ENCODE measurements at places on chromosomes 6 and 20.

DNA sequence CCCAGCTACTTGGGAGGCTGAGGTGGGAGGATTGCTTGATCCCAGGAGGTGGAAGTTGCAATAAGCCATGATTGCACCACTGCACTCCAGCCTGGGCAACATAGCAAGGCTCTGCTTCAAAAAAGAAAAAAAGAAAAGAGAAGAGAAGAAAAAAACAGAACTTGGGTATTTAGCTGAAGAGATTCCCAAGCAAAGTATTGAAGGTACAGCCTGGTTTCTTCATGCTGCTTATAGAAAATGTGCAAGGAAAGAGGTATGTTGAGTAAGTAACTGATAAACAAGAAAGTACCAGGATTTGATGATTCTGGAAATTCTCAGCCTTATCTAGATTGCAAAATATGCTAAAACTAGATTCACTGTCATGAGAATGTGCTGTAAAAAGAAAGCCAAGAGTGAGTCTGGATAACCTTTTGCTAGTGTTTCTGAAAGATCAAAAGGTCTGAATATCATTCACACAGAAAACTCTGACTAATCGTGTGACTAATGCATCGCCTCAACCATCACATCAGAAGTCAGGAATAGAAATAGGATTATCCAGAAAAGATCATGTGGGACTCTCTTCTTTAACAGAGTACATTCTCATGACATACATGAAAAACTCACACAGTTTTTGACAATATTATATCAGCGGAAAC lies 32.4 kb upstream of the NOP56 start:
- DNase-seq, result peak; percentile 60

DNA sequence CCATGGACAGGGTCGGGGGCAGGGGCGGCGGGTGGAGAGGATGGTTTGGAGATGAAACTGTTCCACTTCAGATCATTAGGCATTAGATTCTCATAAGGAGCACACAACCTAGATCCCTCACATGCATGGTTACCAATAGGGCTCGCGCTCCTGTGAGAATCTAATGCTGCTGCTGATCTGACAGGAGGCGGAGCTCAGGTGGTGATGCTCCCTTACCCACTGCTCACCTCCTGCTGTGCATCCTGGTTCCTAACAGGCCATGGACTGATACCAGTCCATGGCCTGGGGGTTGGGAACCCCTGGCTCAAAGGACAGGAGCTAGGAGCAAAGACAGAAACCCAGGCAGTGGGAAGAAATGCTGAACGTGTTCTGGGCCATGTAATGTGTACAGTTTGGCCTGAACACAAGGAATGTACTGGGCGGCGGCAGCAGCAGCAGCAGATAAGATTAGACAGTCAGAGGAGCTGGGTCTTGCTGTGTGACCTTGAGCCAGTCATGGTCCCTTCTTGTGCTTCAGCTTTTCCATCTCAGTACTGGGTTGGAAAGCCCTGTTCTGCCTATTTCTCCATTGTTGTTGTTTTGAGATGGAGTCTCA lies 4.7 kb upstream of the SPAG4 start:
- DNase-seq, result no peak

DNA sequence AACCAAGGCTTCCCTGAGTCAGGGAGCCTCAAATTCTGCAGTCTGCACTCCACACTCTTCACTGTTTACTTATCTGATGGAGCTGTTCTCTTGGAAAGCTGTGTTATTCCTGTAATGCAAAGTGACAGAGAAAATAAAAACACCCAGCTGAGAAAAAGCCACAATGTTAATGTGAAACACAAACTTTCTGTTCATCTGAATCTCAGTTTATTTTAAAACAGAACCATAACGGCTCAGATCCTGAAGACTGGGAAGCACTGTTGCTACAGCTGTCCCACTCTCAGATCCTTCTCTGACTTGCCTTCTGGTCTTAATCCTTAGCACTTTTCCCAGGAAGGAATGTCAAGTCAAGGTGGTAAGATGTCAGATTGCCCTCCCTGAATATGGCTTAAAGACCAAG lies 736.6 kb downstream of the DHX35 start:
- no peak for DNase-seq

DNA sequence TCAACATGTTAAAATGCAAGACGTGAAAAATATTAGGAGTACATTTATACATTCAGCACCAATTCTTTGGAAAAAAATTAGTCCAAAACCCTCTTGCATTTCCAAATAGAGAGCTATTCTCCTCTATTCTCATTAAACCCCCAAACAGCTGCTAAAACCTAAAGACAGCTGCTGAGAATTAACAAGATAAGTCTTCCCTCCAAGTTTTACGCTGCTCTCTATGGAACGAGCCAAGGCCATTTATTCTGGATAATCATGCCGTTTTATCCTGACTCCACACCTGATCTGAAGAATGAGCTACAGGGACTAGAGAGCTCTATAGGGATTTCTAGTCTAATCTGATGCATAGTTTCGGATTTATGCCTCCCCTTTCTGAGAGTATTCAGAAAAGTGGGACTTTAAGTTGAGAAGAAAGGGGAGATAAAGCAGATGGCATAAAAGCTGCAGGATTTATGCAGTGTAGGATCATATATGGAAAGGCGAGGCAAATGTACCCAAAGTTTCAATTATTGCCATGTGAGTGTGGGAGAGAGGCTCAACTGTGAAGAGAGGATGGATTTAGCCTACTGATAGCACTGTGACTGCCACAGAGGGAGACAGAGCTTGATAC lies 64.7 kb upstream of the HS3ST5 start:
- no peak for DNase-seq

- peak; percentile 100 for DNase-seq
These were observed 58.6 kb upstream of the SNX9 start for GRCh38 chr6:157764178-157765068.

GRCh38 chr6:14671261-14671681 lies 553.7 kb downstream of the CD83 start:
- DNase-seq, result peak; percentile 77

GRCh38 chr20:56554869-56555268 lies 21.8 kb downstream of the FAM209B start:
- DNase-seq, result peak; percentile 96

DNA sequence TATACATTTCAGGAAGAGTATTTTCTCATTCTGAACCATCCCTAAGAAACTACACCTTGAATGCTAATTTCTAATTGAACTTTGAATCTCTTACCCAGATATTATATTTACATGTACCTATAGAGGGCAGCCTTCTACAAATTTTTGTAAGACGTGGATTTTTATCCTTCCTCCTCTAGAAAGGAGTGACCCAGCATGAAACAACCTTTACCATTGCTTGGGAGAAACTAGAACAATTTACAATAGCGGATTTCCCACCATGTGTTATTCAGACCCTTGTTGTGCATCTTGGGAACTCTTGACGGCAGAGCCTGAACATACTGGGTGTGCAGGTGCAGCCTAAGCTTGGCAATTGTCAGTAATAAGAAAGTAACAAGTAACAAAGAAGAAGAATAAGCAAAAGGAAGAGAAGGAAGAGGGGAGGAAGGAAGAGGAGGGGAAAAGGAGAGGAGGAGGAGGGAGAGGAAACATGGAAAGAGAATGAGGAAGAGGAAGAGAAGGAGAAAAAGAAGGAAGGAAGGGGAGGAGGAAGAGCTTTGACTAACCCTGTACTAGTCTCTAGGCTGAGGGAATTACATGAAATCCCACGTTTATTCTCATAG lies 10.8 kb upstream of the TAAR1 start:
- peak; percentile 11 for DNase-seq

- DNase-seq, result peak; percentile 14
These were observed 150.1 kb downstream of the DHX35 start for GRCh38 chr20:39112178-39112743.

DNA sequence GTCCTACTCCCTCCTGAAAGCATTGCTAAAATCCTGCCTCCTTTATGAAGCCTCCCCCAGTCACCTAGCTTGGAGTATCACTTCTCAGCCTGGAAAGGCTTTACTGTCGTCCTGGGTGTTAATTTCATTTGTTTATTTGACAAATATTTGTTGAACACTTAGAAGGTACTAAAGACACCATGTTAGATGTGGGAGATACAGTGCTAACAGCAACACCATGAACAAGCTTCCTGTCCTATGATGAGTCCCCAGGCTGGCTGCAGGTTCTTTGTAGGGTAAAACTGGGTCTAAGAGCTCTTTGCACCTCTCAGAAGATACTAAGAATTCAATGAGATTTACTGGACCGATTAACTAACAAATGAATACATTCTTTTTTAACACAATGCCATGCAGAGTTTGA lies 109.2 kb upstream of the TMEM170B start:
- no peak for DNase-seq

DNA sequence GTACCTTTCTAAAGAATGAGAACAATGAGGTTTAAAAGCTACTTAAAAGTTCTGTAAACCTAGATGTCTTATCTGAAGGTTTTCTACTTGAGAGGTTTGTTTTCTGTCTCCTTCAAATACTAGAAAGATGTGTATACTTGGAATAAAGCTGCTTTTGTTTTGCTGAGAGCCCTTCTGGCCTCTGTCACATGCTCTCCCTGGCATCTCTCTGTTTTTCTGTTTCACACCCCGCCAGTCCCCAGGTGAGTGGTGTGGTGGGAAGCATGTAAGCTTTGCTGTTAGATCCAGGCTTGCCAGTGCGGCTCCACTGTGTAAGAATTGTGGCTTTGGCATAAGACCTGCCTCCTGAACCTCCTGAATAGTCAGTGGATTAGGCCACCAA lies 56.8 kb downstream of the SNX9 start:
- DNase-seq, result no peak

- DNase-seq, result peak; percentile 68
These were observed 174.8 kb downstream of the SASH1 start for GRCh38 chr6:148517470-148517869.

DNA sequence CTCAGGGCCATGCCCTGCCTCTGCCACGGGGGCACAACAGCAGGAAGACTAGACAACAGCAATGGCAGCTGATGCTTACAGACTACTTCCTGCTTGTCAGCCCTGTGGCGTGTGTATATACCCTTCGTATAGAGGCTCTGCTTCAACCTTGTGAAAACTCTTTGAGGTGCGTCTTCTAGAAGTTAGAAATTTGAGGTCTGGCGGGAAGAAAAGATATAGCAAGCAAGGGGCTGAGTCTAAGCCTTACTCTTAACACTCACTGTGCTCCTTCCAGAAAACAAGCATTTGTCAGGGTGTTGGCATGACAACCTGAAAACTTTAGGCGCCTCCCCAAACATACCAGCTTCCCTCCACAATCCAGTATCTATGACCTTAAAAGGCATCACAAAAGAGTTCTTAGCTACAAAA lies 33.3 kb downstream of the JPH2 start:
- DNase-seq, result no peak

- DNase-seq, result no peak
These were observed 5.8 kb downstream of the DDR1 start for GRCh38 chr6:30889921-30890645.

DNA sequence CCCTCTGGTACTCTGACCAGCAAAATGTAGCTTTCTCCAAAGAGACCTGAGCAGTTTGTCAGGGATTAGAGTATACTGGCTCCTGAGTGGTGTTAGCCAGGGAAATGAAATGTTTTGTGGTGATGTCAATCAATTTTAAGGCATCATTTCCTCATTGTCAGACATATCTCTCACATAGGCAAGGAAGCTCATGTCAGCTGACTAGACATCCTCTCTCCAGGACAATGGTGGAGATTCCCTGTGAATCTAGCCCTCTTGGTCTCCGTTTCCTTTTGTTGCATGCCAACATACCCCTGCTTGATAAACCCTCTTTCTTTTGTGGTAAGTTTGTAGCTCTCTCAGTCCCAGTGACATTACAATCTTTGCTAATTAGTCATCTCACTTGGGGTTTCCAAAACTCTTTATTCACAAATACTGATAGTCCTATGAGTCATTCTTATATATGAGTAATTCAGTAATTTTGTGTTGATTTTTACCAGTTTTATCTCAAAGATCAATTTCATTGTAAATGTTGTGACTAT lies 135.6 kb upstream of the PTPRK start:
- DNase-seq, result peak; percentile 80

GRCh38 chr20:34549929-34550305 lies 8.6 kb upstream of the MAP1LC3A start:
- DNase-seq, result no peak

DNA sequence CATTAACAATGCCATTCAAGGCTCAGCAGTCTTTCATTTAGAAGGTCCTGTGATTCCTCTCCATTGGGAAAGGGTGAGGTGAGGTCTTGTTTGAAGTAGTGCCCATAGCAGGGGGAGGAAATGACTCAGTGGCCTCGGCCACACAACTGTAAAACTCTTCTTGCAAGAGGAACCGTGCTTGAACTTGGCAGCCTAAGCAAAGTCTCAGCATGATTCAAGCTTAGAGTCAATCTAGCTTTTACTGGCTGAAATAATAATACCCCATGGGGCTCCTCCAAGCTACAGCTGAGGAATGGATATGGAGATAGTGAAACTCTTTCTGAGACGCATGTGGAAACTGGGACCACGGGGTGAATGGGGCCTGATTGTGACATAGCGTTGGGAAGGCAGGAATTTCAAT lies 428.2 kb downstream of the BMP2 start:
- peak; percentile 92 for DNase-seq

- peak; percentile 77 for DNase-seq
These were observed 59.1 kb upstream of the PTPN1 start for GRCh38 chr20:50450881-50451752.

- DNase-seq, result no peak
These were observed 1.9 kb downstream of the RBBP8NL start for GRCh38 chr20:62425281-62426058.

GRCh38 chr6:131736003-131736596 lies 25.3 kb upstream of the CTAGE9 start:
- no peak for DNase-seq

GRCh38 chr20:5797843-5798462 lies 47.8 kb downstream of the SHLD1 start:
- no peak for DNase-seq

GRCh38 chr6:26660000-26660361 lies 435 bp upstream of the ZNF322 start:
- DNase-seq, result peak; percentile 23

GRCh38 chr6:55064711-55065420 lies 109.4 kb upstream of the HCRTR2 start:
- no peak for DNase-seq

DNA sequence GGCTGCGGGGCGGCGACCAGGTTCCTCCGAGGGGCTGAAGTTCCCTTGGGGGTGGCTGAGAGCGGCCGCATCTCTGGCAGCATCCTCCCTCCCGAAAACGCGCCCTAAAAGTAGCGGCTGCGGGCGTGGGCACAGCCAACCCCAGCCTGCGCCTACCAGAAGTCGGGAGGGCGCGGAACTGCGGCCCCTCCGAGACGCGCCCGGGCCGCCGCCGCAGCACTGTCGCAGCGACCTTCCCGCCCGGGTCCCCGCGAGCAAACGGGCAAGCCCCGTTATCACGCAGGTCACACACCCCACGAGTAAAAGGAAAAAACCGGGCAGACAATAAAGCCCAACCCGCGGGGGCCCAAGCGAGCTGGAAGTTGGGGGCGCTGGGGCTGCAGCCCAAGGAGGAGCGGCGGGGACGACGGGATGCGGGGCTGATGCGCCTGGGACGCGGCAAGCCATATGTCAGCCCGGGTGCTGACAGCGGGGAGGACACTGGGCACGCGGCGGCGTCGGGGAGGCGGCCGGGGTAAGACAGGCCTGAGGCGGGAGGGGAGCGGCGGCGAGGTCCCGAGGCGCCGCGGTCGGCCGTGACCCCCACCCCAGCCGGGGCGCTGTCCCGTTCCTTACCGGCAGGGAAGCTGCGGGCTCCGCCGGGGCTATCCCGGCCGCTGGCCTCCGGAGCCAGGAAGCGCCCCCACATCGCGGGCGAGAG lies 659 bp downstream of the CEP85L start:
- peak; percentile 12 for DNase-seq

- DNase-seq, result no peak
These were observed at the start of gene EFCAB8 for GRCh38 chr20:32858701-32859372. Gene EFCAB8 (plus strand): TSS chr20:32858923. CDS start chr20:32863793, 4,870 bp downstream.

- DNase-seq, result peak; percentile 95
These were observed at the start of gene LMBRD1 for GRCh38 chr6:69796642-69797390. Gene LMBRD1 (minus strand): TSS chr6:69797010. CDS start chr6:69796881, 129 bp downstream.

Measured in foreskin fibroblast (primary cell).